Upper lobe of right lung (tissue), 1 donor: ENCODE measurements at places on chromosomes 5 and 9. TPM values are rescaled to one million over a fixed set of nuclear protein-coding genes. Genes with fewer than 3 reads are reported as not detected.

GRXCR2 gene
- not detected for total RNA-seq

DNA sequence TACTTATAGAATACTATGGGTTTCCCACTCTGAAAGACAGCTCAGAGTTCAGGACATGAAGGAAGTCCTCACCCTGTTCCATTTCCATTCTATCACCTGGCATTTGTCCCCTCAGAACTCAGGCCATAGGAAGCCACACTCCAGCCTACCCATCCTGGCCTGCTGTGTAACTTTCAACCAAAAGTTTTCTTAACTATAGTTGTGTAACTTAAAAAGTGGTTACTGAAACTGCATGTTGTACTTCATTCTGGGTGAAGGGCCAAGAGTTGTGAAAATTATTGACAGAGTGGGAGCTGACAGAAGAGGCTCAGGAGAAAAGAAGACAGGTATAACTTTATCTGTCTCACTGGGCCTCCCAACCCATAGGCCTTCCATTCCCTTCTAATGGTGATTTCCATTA lies 212.5 kb downstream of the RAB3C start:
- DNase-seq: no peak

DNA sequence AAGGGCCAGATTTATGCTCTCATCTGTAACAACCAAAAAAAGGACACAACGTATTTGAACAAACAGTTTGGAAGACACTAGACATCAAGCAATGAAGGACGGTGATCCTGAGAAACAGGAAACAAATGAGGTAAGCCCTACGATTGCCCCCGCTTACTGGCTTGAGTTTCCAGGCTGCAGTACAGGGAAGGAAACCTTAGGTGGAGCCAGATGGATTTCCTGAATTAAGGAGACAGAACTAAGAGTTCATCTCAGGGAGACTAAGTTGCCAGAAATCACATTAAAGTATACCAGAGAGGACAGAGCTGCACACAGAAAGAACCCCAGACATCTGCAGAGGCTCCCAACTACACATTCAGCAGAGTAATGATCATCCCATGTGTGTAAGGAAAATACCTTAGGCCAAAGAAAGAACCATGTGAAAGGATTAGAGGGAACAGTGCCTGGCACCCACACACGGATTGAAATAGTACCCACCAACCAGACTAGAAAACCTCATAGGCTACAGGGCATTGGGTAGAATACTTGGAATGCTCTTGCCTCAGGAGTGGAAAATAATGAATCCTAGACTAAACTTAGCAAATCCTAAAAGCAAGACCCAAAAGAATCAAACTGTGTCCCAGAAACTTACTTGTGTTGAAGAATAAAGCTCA lies 99.3 kb upstream of the NIPBL start:
- DNase-seq: no peak

OLFM1 gene
- total RNA-seq: 26.0 TPM

DNA sequence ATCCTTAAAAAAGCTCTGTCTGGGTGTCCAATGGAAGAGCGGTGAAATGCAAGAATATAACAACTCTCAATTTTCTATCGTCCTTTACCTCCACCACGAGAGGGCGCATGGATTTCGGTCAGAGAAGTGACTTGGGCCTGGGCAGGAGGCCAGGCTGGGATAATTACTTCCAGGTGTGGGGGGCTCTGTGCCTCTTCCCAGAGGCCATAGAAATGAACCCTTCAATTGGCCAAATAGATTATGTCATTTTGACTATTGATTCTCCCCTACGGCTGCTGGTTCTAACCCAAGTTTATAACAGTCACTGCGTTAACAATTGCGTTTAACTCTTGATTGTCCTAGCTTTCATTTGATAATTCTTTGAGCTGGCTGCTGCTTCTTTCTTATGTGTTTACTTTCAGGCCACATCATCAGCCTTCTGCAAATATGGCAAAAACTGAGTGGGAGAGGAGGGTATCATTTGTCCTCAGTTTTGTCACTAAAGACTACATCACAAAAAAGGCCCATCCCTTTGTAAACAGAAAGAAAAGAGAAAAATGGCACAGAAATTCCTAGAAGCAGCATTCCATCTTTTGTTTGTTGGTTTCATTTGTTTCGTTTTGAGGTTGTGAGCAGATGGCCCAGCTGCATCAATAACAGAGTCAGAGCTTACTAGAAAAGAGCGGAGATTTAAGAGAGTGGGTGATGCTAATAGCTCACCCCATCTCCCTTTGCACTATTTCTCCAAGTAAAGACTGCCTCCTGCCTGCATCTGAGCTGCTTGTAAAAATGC lies 45.4 kb upstream of the ZFR start:
- DNase-seq: peak; percentile 76

SPINK1 gene
- total RNA-seq: not detected

DNA sequence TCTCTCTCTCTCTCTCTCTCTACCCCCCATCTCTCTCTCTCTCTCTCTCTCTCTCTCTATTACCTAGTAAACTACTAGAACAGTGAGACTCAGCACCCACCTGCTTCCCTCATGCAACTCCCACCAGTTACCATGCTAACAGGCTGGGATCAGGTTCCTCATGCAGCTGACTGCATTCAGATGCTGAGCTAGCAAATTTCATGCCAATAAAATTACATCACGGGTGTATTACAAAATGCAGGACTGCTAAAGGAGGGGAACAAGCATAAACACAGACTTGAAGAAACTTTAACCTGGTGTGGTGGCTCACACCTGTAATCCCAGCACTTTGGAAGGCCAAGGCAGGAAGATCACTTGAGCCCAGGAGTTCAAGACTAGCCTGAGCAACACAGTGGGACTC lies 76.0 kb downstream of the CEMIP2 start:
- DNase-seq: no peak

PRSS3 gene
- total RNA-seq: not detected

DNA sequence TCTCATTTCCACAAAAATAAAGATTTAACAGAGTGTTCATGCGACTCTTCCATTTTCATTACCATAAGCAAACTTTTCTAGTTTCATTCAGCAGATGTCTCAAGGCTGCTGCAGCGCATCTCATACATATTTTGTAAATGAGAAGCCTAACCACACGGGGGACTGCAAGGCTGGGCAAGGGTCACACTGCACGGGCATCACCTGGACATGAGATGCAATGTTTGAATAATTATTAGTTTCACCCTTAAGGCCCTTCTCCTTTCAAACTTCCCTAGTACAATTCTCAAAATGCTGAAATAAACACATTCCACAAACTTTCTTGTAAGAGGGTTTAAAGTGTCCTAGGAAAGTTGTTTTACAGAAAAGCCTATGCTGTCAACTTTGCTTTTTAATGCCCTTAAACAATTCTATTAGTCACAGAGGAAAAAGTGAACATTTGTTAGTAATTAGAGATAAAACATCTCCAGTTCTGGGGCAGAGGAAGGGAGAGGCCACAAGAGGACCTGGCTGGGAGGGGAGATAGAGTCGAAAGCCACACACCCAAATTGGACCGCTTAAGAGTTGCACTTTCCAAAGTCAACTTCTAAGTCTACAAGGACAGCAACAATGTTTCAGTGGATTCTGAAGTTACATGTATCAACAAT lies 1.3 kb downstream of the DENND1A start:
- no peak for DNase-seq

DNA sequence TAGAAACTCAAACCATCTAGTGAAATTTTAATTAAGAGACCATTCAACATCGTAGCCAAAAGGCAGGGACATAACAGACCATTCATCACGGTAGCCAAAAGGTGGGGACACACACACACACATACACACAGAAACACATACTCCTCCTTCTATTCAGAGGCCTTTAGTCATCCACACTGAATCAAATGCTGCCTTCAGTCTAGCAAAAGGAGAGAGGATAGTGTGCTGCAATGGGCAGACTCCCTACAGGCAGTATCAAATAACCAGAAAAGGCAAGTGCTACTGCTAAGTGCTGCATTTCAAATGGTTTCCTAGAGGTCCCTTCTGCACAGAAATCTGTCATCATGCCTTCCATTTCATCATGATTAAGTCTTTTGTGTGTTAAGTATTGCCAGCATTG lies 303.9 kb downstream of the TRIM32 start:
- no peak for DNase-seq

SIT1 gene
- total RNA-seq: 2.2 TPM

DNA sequence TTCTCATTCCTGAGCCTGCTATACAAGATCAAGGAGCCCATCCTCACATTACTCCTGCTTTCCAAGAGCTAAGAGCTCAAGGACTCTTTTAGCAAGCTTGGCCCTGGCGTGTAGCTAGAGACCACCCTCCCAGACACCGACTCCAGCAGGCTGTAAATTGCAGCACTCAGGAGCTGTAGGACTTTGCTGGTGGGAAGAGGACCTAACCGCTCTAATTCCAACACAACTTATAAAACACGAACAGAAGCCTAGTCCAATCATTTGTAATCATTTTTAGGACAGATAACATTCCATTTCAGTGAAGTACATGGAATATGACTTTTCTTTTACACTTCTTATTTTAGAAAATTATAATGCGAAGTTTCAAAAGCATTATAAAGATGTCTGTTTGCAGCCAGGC lies 219.9 kb downstream of the NXNL2 start:
- DNase-seq: no peak

DNA sequence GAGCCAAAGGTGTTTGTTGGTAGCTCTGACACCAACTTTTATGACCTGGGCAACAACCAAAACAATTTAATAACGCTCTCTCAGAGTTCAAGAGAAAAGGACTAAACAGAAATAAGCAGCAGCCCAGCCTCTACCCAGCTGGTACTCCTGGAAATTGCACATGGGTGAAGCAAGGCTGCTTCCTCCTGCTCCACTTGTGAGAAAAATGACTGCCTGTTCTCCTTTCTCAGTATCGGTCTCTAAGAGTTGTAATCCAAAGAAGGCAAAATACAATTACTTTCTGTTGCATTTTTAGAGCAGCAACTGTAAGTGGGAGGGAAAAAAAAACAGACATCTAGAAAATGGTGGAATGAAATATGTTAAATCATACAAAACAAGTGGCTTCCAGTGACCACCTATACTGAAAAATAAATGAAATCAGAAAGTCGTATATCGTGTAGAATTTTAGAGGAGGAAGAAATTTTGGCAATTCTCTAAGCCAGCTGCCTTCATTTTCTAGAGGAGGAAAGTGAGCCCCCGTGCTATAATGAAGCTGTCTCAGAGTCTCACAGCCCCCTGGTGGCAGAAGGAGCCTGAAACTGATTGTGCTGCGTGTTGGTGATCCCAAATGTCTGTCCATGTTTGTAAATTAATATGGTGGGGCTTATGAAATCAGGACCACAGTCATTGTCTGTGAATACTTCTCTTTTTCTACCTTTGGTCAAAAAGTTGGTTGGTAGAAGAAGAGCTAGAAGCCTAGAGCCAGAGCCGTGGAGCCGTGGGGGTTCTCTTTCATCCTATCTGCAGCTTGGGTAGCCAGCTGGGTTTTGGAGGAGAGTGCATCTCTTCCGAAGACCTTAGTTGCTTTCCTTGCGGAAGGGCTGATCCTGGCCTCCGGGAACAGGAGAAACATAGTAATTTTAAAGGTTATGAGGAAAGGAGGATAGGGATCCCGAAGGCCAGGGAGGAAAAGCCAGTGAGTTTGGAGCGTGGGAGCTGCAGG lies 139.9 kb downstream of the PIP5K1B start:
- DNase-seq: no peak

- peak; percentile 77 for DNase-seq
These were observed 18.9 kb upstream of the PFDN1 start for GRCh38 chr5:140321796-140322195.

DMRTA1 gene
- total RNA-seq: 1.8 TPM

DNA sequence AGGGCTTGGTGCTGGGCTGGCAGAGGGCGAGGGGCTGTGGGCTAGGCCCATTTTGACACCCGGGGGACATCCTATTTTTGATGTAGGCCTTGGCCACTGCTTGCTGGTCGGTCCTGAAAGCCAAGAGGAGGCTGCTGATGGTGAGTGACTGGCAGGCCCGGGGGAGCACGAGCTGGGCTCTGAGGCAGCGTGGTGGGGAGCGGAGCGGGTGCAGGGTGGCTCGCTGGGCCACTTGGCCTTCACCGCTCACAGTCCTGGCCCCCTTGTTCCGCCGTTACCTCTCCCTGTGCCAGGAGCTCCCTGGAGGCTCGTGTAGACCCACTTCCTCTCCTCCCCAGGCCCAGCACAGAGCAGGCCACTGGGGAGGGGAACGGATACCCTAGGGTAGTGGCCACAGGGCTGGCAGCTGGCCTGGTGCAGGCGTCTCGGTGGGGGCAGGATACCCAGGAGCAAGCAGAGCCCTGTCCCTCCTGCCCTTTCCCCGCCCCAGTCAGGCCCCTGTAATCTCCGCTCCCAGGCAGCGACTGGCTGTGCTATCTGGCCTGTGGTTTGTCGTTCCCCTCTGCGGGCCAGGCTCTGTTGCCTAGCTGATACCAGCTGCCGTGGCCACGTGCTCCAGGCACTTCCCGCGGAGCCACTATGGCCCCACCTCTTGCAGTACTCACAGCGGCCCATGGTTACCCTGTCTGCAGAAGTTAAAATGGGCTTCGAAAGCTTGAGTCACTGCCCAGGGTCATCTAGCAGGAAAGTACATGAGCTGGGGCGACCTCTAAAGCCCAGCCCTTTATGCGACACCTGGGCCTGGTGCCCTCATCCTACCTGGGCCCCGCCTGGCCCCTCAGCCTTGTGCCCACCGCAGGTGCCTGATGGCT lies 11.7 kb upstream of the DOLPP1 start:
- DNase-seq: peak; percentile 85

DNA sequence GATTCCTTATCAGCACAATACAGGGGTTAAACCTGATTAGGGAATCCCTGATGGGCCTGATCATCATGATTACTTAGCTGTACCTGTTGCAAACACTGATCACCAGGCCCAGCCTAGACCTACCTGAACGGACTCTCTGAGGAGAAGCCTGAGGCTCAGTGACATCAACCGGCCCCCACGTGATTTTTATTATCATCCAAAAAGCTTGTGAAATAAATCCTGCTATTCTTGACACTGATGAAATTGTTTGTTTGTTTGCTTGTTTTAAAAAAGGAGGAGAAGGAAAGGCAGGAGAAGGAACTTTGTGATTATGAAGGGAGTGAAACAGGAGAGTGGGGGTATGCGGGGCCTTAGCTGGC lies 18.1 kb downstream of the LCP2 start:
- DNase-seq: no peak

DNA sequence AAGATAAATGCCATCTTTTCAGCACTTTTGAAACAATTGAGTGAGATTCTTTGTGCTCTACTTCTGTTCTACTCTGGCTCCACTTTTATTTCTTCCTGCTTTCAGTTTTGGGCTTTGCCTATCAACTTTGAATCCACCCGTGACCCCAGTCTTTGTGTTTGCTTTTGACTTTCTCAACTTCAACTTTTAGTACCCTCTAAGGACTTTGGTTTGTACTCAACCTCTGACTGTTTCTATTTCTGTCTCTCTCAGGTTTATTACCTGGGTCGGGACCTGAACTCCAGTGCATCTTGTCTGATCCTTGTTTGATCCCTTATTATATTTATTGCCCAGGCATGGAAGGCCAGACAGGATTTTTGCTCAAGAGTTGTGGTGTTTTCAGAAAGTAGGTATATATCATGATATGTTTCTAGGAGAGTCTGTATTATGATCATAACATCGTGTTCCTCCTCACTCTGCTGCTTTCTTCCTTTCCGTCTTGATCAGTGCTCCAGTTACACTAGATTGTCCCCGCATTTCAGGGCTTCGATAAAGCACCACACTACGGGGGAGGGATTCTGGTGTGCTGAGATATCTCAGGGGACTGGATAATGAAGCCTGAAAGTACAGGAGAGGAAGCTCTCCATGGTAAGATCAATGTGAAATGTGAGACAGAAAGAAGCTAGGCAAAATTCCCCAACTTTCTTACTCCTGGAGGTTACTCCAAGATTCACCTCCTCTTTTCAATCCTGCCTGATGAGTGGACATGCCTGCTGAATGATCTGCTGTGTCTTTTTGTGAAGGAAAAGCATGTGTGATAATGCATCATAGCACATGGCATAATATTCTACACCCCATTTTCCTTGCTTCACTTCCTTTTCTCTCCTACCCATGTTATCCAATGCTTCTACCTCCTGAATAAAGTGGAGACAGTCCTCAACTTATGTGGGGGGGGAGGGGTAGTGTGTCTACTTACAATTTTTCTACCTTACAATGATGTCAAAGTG lies 155.5 kb upstream of the GRIN3A start:
- no peak for DNase-seq

OBP2B gene
- not detected for total RNA-seq
